ENCODE measurements at places on chromosomes 2 and 18.

DNA sequence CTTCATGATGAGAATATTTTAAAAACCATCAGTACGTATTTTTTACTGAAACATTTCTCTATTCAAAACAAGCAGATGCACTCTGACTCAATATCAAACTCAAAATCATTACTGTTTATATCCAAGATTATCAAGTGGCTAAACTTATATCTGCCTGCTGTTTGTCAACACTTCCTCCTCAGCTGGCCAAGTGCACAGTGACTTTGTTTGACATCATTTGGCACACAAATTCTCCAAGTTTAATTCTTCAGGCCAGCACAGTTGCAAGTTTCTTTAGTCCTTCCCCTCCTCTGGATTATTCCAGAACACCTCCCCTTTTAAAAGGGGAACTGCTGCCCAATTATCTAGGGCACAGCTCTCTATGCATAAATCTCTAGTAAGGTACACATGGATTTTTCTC lies 346.6 kb downstream of the FSIP2 start:
- DNase-seq = no peak

DNA sequence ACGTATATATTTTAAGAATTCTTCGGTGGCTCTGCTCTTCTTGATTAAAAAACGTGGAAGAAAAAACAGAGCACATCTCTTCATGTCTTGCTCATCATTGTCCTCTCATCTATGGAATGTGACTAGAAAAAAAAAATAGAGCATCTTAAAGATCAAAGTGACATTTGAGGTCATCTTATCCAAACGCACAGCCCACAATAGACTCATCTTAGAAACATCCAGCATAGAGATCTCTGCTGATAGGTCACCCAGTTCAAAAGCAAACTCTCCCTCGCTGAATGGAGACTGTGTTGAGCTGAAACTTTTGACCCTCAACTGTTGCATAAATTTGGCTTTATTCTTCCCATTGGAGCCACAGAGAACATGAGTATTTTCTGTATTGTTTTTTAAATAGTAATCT lies 65.2 kb downstream of the CMPK2 start:
- no peak for DNase-seq

DNA sequence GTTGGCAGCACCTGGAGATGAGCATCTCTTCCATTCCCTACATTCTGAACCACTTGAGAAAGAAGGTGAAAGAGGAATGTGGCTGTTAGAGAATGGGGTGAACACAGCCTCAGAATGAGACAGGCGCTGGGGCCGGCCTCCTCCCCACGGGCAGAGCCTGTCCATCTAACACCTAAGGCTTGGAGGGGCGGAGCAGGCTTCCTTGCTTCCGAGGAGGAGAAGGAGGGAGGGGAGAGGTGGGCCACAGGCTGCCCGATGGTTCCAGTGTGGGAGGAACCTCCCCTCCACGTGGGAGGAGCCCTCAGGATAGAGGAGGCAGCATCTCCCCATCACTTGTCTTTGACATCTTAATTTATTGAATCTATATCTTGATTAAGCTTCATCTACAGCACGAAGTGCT lies 68.6 kb downstream of the CIB4 start:
- DNase-seq = no peak

GRCh38 chr2:232541195-232541960 lies 1.9 kb downstream of the CHRNG start:
- no peak for DNase-seq

Data from activated CD4-positive, alpha-beta T cell treated with anti-CD3 and anti-CD28 coated beads for 4 hours (primary cell).